Gastroesophageal sphincter (tissue), 4 donors: ENCODE measurements at places on chromosomes 5 and 9.

DNA sequence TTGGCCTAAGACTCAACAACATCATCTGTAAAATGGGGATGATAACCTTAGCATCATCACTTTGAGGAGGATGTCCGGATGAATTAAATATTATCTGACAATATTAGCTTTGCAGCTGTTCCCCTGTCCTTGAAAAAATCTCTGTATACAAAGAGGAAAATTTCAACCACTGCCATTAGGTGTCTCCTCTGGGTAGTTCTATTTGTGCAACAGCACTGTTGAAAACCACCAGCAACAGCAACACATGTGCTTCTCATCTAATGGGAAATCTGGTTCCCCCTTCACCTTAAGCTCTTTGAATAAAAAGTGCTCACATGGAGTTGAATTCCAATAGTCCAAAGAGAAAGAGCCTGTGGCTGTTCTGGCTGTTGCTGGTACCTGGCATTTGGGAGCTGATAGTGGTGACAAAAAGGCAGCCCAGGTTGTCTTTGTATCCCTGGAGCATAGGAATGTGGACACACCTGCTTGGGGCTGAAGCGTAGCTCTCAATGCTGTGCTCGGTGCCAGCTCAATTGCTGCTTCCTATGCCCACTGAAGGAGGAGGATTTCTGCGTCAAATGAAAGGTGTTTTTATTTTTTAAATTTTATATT lies 322.1 kb upstream of the MSX2 start:
- ATAC-seq: no peak

GRCh38 chr9:108636013-108636412 lies 219.8 kb downstream of the ACTL7B start:
- no peak for ATAC-seq

- no peak for ATAC-seq
These were observed 16.7 kb upstream of the COMMD10 start for GRCh38 chr5:116068028-116068632.

DNA sequence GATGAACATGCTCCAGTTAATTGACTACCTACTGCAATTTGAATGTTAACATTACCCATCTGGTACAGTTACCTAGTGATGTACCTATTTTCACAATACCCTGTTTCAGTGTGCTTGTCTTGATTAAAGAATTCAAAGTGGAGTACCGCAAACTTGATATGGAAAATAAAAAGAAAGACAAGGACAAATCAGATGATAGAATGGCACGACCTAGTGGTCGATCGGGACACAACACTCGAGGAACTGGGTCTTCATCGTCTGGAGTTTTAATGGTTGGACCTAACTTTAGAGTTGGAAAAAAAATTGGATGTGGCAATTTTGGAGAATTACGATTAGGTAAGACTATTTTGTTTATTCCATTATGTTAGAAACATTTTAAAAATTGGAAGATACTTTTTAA lies 33.5 kb downstream of the CSNK1G3 start:
- ATAC-seq: no peak

- ATAC-seq: no peak
These were observed 48.5 kb upstream of the ABL1 start for GRCh38 chr9:130786526-130786925.
